CD4-positive, alpha-beta T cell (primary cell): ENCODE measurements at places on chromosomes 4 and X. TPM values are rescaled to one million over a fixed set of nuclear protein-coding genes. Genes with fewer than 3 reads are reported as not detected.
A peak's percentile ranks its signal among the peaks of the same experiment; 100 is the strongest.

GRCh38 chr4:106587558-106587957 is 219.0 kb upstream of the GIMD1 start:
- H3K27me3 ChIP-seq, result no peaks in the 10 kb centered on the region
- no peaks in the 10 kb centered on the region for H3K4me1 ChIP-seq
- no peak for DNase-seq
- H3K36me3 ChIP-seq, result no peaks in the 10 kb centered on the region

DNA sequence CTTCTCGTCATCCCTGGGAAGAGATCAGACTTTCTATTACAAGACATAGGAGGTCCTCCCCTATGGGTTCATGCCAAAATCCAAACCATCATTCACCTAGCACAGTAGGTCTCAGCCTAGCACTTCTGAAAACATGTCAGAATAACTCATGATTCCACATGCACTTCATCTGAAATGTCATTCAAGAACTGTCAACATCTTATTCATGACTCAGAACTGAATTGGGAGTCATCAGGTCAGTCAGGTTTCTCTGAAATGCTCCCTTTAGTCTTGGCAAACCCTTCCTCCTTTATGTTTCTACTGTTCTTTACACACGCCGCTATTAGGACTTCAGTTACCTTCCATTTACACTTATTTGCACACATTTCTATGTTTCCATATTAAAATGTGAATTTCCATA is 67.2 kb downstream of the ANTXR2 start:
- H3K27ac ChIP-seq, result peak overlapping the region; percentile 50
- H3K4me3 ChIP-seq, result no peak overlapping the region
- peaks cover 7% of the 10 kb centered on the region for H3K36me3 ChIP-seq
- DNase-seq, result no peak

DNA sequence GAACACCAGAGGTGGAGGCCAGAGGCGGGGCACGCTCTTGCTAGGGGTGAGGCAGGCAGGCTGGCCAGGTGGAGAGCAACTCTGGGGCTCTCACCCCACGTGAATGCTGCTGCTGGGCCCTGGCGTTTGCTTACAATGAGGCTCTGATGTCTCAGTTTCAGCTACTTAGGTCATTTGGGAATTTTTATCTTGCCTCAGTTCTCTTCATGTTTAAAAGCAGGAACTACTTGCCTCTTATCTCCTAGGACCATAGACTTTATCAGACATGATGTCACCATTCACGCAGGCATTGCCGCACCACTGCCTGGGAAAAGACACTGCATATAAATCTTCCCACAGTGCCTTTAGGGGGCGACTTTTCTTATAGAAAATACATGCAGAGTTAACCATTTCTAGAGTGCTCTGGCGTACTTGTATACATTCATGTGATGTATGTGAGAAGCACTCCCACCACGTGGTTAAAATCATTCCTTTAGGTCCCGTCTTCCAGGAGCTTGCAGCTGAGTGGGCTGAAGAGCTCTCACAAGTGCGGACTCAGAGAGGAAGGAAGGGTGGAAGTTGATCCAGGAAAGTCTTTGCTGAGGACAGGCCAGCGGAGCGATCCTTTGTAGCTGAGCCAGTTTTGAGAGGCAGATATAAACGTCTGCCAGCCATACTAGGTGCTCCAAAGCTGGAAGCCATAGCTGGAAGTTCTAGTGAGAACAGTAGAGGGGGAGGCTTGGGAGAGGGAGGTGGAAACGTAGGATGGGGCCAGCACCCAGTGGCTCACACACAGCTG is 84.3 kb upstream of the CLDN34 start:
- H3K4me1 ChIP-seq, result peaks cover 3% of the 10 kb centered on the region
- no peaks in the 10 kb centered on the region for H3K36me3 ChIP-seq
- no peak overlapping the region for H3K4me3 ChIP-seq
- DNase-seq, result no peak
- H3K27ac ChIP-seq, result no peak overlapping the region
- no peaks in the 10 kb centered on the region for H3K27me3 ChIP-seq

The AADAT gene
- not detected for total RNA-seq

DNA sequence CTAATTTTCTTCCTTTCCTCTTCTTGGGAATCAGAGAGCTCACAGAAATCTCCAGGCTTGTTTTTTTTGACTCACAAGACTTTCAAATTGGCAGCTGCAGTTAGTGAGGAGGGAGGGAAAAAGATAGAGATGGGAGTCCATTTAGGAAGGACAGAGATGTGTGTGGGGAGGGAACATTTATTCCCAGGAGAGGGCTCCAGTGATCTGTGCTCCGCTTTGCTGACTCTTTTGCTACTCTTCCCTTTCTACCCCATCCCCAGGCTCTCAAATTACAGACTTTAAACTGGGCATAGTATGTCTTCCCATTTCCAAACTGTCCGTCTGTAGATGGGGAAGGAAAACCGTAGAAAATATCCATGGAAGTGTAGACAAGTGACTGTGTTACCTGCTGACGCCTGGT is 39.1 kb upstream of the UCP1 start:
- H3K27me3 ChIP-seq, result no peaks in the 10 kb centered on the region
- no peak overlapping the region for H3K27ac ChIP-seq
- H3K4me3 ChIP-seq, result no peak overlapping the region
- DNase-seq, result no peak
- no peaks in the 10 kb centered on the region for H3K36me3 ChIP-seq
- no peaks in the 10 kb centered on the region for H3K4me1 ChIP-seq

The ZFP42 gene
- total RNA-seq, result not detected

DNA sequence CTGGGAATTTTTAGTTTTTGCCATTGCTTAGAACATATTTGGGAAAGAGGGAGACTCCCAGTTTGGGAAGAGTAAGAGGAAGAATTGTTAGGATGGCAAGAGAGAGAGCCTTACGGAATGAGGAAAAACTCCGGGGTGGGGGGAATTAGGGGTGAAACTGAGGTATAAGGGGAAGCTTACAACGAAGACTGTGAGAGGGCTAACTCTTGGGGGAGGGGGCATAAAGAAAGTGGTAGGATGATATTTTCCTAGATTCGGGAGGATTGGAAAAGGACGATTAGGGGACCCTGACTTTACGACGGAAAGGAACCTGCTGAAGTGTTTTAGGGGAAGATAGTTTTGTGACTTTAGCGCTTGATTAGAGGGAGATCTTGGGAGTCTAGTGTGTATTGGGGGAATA is 86.2 kb upstream of the HPRT1 start:
- DNase-seq, result no peak
- H3K4me1 ChIP-seq, result no peaks in the 10 kb centered on the region
- H3K27me3 ChIP-seq, result no peaks in the 10 kb centered on the region
- peak overlapping the region; percentile 86 for H3K27ac ChIP-seq
- peaks cover 2% of the 10 kb centered on the region for H3K36me3 ChIP-seq
- H3K4me3 ChIP-seq, result peak overlapping the region; percentile 93

The SPARCL1 gene
- not detected for total RNA-seq

GRCh38 chr4:180799798-180800197 is 1443.4 kb upstream of the TENM3 start:
- H3K27ac ChIP-seq, result no peak overlapping the region
- no peak for DNase-seq
- H3K36me3 ChIP-seq, result no peaks in the 10 kb centered on the region
- H3K4me1 ChIP-seq, result no peaks in the 10 kb centered on the region

The PFKFB1 gene
- 0.49 TPM for total RNA-seq

DNA sequence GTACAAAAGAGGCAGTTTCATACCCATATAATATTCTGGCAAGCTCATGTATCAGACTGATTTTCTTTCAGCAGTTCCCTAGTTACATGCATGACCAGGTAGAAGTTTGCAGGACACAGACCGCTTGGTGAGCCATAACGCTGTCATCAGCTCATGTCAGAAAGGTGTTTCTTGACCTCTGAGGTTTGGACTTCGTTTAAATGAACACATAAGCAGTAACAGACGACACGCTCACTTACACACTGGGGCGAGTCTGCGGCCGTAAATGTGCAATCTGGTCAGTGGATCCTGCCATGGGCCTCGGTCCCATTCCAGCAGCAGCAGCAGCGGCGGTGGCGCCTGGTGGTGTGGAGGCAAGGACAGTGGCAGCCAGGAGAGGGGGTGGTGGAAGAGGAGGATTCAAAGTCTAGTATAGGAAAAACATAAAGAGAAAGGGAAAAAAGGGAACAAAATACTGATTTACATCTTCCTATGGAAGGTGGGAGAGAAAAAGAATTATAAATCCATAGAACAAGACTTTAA is 111.9 kb upstream of the CBR4 start:
- no peaks in the 10 kb centered on the region for H3K27me3 ChIP-seq
- H3K27ac ChIP-seq, result no peak overlapping the region
- no peaks in the 10 kb centered on the region for H3K4me1 ChIP-seq
- no peak for DNase-seq

DNA sequence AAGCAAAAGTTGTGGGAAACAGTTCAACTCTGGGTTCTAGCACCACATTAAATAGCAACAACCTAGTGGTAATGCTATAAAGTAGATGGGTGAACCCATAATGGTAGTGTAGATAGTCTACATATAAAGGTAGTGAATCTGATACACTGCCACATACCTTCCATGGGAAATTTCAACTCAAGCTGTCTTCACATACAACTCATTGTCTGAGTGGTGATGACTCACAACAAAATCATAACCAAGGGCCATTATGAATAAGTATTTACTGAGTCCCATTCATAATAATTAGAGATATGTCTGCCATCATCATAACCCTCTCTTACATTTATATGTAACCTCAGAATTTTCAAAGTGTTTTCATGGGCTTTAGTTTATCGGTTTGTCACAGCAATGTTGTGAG is 34.8 kb downstream of the EGF start:
- H3K27me3 ChIP-seq, result no peaks in the 10 kb centered on the region
- no peak overlapping the region for H3K4me3 ChIP-seq
- H3K36me3 ChIP-seq, result no peaks in the 10 kb centered on the region

DNA sequence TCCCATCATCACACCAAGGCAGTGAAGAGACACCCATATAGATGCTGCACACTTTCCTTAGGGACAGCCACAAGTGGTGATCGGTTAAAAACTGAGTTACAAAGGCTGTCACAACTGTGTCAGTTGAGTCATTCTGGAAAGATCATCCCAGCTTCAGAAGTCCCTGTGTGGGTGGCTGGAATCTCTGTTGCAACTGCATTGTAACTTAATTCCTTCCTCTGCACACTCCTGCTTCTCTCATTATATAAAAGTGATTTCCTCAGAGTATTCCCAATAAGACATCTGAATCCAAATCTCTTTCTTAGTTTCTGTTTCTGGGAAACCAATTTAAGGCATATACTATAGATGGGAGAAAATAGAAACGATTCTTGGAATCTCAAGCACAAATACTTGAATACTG is 88.1 kb downstream of the FSTL5 start:
- no peaks in the 10 kb centered on the region for H3K27me3 ChIP-seq
- no peaks in the 10 kb centered on the region for H3K4me1 ChIP-seq
- H3K4me3 ChIP-seq, result no peak overlapping the region
- H3K36me3 ChIP-seq, result no peaks in the 10 kb centered on the region
- no peak for DNase-seq

The TMEM271 gene
- not detected for total RNA-seq
